ENCODE measurements at places on chromosomes 4 and X.

- DNase-seq, result no peak
These were observed 24.8 kb downstream of the FRYL start for GRCh38 chr4:48755281-48755680.

DNA sequence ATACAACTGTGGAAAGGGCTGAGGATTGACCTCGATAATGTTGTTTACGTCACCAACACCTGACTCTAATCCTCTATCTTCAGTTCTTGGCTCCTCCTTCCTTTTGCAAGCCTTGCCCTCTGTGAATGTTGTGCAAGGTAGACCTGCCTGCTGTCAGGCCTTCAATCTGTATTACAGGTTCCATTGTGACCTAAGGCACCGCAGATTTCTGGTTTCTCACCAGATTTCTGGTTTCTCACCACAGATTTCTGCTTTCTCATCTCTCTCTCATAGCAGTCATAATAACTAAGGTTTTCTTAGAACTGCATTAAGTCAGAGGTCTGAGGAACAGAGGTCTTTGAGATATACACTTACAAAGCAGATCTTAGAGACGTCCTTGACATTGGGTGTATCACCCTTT is 51.5 kb upstream of the ETNPPL start:
- no peak for DNase-seq

GRCh38 chr4:3257103-3257555 is 8.2 kb downstream of the MSANTD1 start:
- DNase-seq, result no peak

DNA sequence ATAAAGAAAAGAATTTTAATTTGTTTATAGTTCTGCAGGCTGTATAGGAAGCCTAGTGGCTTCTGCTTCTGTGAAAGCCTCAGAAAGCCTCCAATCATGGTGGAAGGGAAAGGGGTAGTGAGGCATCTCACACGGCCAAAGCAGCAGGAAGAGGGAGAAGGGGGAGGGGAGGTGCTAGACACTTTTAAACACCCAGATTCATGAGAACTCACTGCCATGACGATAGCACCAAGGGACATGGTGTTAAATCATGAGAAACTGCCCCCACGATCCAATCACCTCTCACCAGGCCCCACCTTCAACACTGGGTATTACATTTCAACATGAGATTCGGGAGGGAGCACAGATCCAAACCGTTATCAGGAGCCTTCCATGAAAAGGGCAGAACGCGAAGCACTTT is 18.1 kb downstream of the SMIM31 start:
- no peak for DNase-seq

- no peak for DNase-seq
These were observed 33.8 kb downstream of the PPARGC1A start for GRCh38 chr4:23855912-23856605.

- peak; percentile 73 for DNase-seq
These were observed 29.0 kb downstream of the NOP14 start for GRCh38 chr4:2934077-2934812.

DNA sequence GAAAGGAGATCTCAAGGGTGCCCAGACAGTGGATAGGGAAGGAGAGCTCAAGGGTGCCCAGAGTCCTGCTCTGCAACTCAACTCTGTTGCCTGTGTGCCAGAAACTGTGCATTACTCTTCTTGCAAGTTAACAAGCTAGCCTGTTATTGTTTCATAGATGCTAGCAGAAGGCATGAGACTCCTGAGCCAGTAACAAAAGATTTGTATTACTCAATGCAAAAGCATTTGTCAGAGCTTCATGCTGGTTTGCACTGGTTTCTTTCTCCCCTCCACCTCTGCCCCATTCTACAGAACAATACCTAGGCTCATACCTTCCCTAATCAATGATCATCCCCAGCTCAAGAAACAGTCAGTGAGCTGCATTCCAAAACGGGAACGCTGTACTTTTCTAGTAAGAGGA is 124.5 kb upstream of the NEIL3 start:
- no peak for DNase-seq

DNA sequence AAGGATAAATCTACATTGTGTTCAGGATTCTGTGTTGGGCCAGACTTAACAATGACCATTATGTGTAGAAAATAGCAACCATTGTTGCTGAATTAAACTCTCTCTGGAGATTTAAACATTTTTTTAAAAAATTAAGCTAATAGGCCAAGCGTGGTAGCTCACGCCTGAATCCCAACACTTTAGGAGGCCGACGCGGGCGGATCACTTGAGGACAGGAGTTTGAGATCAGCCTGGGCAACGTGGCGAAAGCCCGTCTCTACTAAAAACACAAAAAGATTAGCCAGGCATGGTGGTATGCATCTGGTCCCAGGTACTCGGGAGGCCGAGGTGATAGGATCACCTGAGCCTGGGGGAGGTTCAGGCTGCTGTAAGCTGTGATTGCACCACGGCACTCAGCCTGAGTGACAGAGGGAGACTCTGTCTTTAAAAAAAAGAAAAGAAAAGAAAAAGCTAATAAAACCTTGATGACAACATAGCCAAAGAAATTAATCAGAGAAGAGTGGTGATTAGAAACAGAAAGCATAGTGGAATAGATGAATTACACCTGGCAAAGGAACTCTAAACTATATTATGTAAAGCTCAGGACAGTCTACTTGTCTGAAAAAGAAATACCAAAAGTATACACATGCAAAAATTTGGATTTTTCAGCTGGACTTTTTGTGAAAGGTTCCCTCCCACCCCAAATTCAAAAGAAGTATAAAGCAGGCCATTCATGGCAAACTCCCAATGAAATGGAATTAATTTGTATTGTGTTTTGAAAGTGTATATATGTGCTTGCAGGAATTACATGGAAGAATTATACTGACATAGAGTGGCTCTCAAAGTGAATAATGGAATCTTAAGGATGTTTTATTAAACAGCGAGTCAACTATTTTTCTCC is 21.9 kb downstream of the PLS3 start:
- no peak for DNase-seq

GRCh38 chr4:108685036-108685686 is 34.8 kb downstream of the OSTC start:
- DNase-seq, result no peak

DNA sequence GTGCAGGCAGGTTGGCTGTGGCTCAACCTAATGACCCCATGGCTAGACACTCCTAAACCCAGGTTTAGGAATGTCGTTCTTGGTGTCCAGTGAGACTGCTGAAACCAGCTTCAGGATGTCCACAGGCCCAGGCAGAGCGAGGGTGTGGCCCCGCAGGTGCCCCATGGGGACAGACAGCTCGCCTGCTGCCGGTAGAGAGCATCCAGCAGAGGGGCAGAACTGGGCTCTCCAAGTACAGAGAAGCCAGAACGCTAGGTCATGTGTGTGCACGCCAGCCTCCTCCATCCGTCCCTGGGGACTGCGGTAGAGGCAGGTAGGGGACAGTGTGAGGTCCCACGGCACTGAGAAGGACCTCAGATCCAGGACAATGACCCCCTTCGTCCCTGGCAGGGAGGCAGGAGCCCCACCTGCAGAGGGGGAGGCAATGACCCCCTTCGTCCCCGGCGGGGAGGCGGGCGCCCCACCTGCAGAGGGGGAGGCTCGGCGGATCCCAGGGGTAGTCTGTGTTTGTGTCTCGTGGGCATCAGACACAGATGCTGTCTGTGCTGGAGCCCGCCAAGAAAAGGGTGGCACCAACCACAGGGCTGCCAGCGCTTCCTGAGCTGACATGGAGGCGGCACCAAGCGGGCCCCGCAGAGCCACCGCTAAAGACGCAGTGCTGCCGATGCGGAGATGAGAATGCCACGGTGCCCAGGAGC is 118.4 kb downstream of the FAM53A start:
- DNase-seq, result no peak

GRCh38 chrX:12881914-12882313 is 15.0 kb downstream of the TLR7 start:
- DNase-seq, result peak; percentile 35

- DNase-seq, result peak; percentile 57
These were observed 23.9 kb upstream of the PRDM8 start for GRCh38 chr4:80173401-80173800.

GRCh38 chrX:45715748-45716147 is 515.1 kb upstream of the DIPK2B start:
- peak; percentile 10 for DNase-seq

DNA sequence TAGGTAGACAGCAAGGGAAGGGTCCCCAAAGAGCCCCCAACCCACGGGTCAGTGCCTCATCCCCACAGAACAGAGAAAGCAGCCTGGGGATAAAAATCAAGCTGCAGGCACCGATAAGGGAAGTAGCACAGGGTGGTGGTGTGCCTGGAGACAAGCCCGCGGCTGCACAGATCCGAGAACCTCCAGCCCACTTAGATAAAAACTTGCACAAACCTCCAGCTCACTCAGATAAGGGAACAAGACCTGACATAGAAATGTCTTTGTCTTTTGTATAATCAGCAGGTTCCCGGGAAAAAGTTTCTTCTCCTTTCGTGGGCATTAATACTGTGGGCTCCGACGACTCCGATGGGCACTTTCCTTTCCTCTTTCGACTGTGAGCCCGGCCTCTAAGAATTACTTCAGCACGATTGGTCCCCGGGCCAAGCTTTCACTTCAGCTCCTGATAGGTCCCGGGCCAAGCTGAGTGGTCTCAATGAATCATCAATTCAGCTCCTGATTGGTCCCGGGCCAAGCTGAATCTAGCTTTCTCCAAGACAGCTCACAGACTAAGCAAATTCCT is 32.4 kb downstream of the PRDX4 start:
- peak; percentile 78 for DNase-seq

- DNase-seq, result no peak
These were observed 310.4 kb downstream of the SPRY1 start for GRCh38 chr4:123706973-123707372.

DNA sequence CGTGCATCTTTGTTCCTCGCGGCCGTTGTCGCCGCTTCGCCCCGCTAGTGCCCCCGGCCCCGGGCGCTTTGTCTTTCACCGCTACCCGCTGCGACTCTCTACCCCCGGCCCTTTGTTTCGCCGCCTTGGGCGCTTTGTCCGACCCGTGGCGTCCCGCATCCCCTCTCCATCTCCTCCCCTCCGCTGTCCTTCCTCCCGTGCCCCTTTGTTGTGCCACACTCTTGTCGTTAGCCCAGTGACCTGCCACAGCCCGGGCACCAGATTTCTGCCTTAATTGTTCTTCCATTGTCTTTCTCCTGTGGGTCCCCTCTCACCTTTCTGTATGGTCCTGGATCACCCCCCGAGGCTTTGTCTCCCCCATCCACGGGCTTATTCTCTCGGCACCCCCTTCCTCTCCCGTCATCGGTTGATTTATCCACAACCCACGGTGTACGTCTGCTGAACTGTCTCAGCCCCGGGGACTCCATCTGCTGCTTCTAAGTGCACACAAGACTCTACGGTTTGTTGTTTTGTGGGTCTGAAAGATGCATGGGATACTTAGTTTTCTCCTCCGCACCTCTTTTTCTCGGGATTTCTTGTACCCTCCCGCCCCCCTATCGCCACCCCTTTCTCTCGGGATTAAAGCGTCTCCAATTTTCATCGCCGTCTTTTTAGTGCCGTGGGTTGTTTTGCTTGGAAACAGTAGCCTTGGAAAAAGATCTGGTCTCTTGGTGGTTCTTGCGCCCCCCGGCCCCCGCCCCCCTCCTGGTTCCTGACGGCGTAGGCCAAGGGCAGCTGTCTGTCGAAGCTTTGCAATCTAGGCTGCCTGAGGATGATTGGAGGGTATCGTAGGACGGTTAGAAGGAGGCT is 783 bp downstream of the RBPJ start:
- DNase-seq, result peak; percentile 39

Measured in inflammatory macrophage treated with lipopolysaccharide for 4 hours (primary cell).